ENCODE measurements at places on chromosomes 7 and 10. TPM values are rescaled to one million over a fixed set of nuclear protein-coding genes. Genes with fewer than 3 reads are reported as not detected.

The HELLS gene
- total RNA-seq: 32.6 TPM

The TSPAN15 gene
- total RNA-seq: 112 TPM

The GRM3 gene
- total RNA-seq: not detected

The PDE6C gene
- total RNA-seq: not detected

The FANK1 gene
- total RNA-seq: 3.0 TPM

The OLAH gene
- 0.05 TPM for total RNA-seq

The TECPR1 gene
- 7.8 TPM for total RNA-seq

The RBAK gene
- 6.7 TPM for total RNA-seq

The TMEM213 gene
- not detected for total RNA-seq

The PAPOLB gene
- total RNA-seq: not detected

The NKX2-3 gene
- total RNA-seq: 0.07 TPM

The ADRA2A gene
- 0.06 TPM for total RNA-seq

The ASB4 gene
- 0.42 TPM for total RNA-seq

The SLC25A28 gene
- 27.4 TPM for total RNA-seq

The OPN1SW gene
- total RNA-seq: not detected

The XRCC2 gene
- 5.7 TPM for total RNA-seq

The CCDC172 gene
- not detected for total RNA-seq

The HGF gene
- not detected for total RNA-seq

The LRRC18 gene
- total RNA-seq: not detected

The SLC18A3 gene
- total RNA-seq: not detected

The KLF14 gene
- 0.05 TPM for total RNA-seq

The CTTNBP2 gene
- total RNA-seq: 0.15 TPM

The MYH16 gene
- 0.51 TPM for total RNA-seq

The BEND7 gene
- 10.1 TPM for total RNA-seq

The ZNF467 gene
- 1.2 TPM for total RNA-seq

The SAP25 gene
- total RNA-seq: 0.76 TPM

The DGKI gene
- total RNA-seq: 0.86 TPM

The CLIP2 gene
- 23.2 TPM for total RNA-seq

The PHKG1 gene
- 0.21 TPM for total RNA-seq

The DLX5 gene
- not detected for total RNA-seq

The DPY19L1 gene
- total RNA-seq: 43.7 TPM

The PTPRZ1 gene
- total RNA-seq: not detected

The C10orf62 gene
- not detected for total RNA-seq

The SLIT1 gene
- total RNA-seq: not detected

The NCAPG2 gene
- 42.1 TPM for total RNA-seq

The ANLN gene
- total RNA-seq: 81.3 TPM

The ZNF853 gene
- 2.9 TPM for total RNA-seq

The ACSM6 gene
- total RNA-seq: not detected

The SPDYE2 gene
- total RNA-seq: not detected

The LZTS2 gene
- 33.2 TPM for total RNA-seq

The KMT2C gene
- 8.6 TPM for total RNA-seq

The PSD gene
- 0.43 TPM for total RNA-seq

The SCART1 gene
- total RNA-seq: 0.24 TPM

The BTBD16 gene
- 0.41 TPM for total RNA-seq

The SLC26A3 gene
- not detected for total RNA-seq

The ZNF804B gene
- not detected for total RNA-seq

The C10orf105 gene
- total RNA-seq: not detected

The R3HCC1L gene
- 15.9 TPM for total RNA-seq

The CPA1 gene
- not detected for total RNA-seq

The LRIT1 gene
- total RNA-seq: not detected

Measured in A549 treated with RU486 at 1 μM for 4 hours (cell line).